ENCODE measurements at places on chromosomes 6 and 20.

DNA sequence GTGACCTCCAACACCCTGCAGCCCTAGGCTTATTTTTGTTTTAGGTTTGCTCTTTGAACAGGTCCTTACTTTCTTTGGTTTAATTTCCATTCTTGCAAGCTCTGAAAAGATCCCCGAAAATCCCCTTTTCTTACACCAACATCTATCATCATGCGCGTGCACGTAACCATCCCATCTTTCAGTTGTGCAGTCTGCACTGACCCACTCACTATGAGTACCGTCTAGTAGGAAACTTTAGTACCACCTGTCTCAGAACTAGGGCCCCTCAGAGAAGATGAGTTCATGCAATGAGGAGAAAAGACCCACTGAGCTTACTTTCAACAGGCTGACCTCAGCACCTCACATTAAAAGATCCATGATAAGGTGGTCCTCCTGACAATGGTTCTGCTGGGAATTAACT, 120.6 kb upstream of the AGPAT4 start:
- no peak for DNase-seq
- no peaks in the 10 kb centered on the region for H3K36me3 ChIP-seq

DNA sequence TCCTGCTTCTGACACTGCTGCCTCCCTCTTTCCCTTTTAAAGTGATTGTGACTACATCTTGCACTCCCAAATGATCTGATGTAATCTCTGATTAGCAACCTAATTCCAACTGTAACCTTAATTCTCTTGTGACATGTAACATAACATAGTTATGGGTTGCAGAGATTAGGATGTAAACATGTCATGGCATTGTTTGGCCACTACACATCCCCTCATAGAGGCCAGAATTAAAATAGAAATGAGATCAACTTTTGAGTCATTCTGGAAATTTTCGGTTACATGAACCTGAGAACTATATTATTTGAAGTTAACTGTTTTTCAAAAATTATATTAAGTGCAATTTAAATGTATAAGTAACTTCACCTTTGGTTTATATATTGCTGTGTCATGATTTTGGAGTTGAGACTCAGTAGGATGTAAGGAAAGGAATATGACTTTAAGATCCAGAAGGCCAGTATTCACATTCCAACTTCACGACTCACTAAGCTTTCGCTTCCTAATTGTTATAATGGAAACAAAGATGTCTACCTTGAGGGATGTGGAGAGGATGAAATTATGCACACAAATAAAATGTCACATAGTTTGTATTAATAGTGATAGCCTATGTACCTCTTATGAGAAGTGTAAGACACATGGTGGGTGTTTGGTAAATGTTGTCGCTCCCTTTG, 611.9 kb upstream of the MAP3K7 start:
- DNase-seq: no peak
- no peaks in the 10 kb centered on the region for H3K36me3 ChIP-seq
- H3K4me1 ChIP-seq: no peaks in the 10 kb centered on the region
- H3K27me3 ChIP-seq: no peaks in the 10 kb centered on the region

- H3K27me3 ChIP-seq: no peaks in the 10 kb centered on the region
- no peak overlapping the region for H3K27ac ChIP-seq
- no peaks in the 10 kb centered on the region for H3K36me3 ChIP-seq
- DNase-seq: no peak
- peaks cover 11% of the 10 kb centered on the region for H3K4me1 ChIP-seq
- H3K4me3 ChIP-seq: no peak overlapping the region
These were observed 96.6 kb upstream of the MAN1A1 start for GRCh38 chr6:119446115-119446554.

DNA sequence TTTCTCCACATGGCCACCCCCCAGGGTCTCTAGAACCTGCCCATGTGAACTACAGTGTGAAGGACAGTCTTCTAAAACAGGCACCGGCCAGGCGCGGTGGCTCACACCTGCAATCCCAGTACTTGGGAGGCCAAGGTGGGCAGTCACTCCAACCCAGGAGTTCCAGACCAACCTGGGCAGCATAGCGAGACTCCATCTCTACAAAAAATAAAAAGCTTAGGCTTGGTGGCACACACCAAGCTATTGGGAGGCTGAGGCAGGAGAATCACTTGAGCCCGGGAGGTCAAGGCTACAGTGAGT, 13.7 kb downstream of the ACSS1 start:
- no peak overlapping the region for H3K4me3 ChIP-seq
- no peaks in the 10 kb centered on the region for H3K27me3 ChIP-seq
- no peak overlapping the region for H3K27ac ChIP-seq
- H3K4me1 ChIP-seq: peaks cover 67% of the 10 kb centered on the region

DNA sequence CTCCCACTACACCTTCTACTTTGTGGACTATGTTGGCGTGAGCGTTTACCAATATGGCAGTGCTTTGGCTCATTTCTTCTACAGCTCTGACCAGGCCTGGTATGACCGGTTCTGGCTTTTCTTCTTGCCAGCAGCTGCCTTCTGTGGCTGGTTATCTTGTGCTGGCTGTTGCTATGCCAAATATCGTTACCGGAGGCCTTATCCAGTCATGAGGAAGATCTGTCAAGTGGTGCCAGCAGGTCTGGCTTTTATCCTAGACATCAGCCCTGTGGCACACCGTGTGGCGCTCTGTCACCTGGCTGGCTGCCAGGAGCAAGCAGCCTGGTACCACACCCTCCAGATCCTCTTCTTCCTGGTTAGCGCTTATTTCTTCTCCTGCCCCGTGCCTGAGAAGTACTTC, 16.5 kb upstream of the EFHC1 start:
- H3K36me3 ChIP-seq: peaks cover 7% of the 10 kb centered on the region
- H3K4me3 ChIP-seq: no peak overlapping the region
- H3K27me3 ChIP-seq: no peaks in the 10 kb centered on the region

DNA sequence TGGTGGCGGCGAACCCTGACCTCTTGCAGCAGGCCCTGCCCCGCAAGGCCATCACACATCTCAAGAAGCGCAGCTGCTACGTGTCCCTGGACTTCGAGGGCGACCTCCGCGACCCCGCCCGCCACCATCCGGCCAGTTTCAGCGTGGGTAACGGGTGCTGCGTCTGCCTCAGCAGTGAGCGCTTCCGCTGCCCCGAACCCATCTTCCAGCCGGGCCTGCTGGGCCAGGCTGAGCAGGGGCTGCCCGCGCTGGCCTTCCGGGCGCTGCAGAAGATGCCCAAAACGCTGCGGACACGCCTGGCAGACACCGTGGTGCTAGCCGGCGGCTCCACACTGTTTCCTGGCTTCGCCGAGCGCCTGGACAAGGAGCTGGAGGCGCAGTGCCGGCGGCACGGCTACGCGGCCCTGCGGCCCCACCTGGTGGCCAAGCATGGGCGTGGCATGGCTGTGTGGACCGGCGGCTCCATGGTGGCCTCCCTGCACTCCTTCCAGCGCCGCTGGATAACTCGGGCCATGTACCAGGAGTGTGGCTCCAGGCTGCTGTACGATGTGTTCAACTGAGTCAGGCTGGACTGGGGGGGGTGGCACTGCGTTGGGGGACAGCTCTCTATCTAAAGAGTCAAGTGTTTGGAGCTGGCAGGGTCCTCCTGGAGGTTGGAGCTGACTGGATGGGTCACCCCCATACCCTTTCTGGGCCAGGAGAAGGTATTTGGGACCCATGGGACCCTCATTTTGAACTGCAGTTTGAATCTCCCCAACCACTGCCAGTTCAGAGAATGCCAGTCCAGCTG, 1.1 kb downstream of the ACTL10 start:
- DNase-seq: no peak
- H3K36me3 ChIP-seq: no peaks in the 10 kb centered on the region
- H3K27ac ChIP-seq: peak overlapping the region; percentile 88

DNA sequence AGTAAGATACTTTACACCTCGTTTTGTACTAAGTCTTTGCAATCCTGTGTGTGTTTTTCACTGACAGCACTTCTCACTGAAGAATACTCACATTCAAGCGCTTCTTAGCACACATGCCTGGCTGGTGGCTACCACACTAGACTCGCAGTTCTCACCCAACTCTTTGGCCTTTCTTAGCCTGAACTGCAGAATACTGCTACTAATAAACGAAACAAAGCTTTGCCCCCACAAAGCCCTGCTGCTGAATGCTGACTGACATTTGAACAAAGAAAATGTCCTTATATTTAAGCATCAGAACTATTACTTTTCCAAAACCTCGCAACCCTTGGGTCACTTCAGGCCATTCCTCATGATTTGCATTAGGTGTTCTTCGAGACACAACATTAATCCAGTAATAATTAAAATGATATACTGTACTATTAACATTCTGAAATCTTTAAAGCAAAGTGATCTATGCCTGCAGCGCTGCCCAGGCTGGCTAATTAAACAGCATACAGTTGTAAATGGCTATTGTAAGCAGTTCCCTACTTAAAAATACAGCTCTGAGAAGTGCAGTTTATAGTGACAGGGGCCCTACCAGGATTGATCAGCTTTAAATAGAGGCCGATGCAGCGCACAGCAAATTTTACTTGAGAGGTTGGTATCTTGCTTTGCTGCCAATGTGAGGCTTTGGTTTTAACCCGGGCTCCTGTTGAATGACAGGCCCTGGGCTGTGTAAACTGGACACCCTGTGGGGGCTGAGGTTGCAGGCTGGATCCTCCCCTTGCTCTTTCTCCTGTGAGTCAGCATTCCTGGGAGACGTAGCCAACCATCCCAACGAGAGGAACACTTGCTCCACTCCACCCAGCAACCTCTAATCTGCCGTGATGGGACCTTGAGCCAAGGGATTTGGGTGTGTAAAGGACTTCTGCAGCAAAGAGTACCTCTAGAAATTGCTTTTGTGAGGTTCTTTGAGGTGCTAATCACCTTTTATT, 899.0 kb downstream of the TFAP2A start:
- H3K4me3 ChIP-seq: no peak overlapping the region
- peaks cover 54% of the 10 kb centered on the region for H3K4me1 ChIP-seq
- peak overlapping the region; percentile 54 for H3K27ac ChIP-seq
- no peaks in the 10 kb centered on the region for H3K27me3 ChIP-seq
- no peak for DNase-seq
- H3K36me3 ChIP-seq: no peaks in the 10 kb centered on the region

- DNase-seq: no peak
- H3K36me3 ChIP-seq: no peaks in the 10 kb centered on the region
- H3K27ac ChIP-seq: no peak overlapping the region
- H3K4me3 ChIP-seq: no peak overlapping the region
- H3K4me1 ChIP-seq: peaks cover 3% of the 10 kb centered on the region
These were observed 261.4 kb downstream of the LRFN2 start for GRCh38 chr6:40325791-40326190.

DNA sequence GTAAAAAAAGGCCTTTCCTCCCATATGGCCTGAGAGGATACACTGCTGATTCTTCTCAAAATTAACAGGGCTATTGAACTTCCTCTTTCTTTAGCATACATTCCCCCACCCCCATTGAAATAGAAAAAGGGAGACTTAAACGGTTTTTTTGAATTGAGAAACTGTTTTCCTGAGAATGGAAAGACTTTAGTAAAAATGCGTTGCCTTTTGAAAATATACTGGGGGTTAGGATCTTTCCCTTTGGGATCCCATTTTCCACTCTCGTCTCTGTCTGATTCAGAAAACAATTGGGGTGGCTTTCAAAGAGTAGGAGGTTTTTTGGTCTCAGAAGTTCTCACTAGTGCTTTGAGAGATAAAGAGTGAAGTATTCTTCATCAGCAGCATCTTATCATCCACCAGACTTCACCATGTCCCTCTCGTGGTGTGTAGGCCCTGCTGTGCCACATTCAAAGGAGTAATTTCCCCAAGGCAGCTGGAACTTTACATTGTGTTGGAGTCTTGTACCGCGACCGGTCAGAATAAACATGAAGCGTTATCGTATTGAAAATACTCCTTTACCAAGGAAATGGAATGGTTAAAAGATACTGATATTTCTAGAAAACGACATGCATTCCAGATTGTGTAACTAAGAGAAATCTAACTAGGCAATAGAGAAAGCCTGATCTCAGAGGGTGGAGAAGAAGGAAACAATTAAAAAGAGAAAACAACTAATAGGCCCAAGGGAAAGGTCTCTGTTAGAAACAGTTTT, 10.6 kb downstream of the MYB start:
- no peak overlapping the region for H3K4me3 ChIP-seq
- no peaks in the 10 kb centered on the region for H3K4me1 ChIP-seq
- no peak overlapping the region for H3K27ac ChIP-seq
- no peak for DNase-seq
- peaks cover 32% of the 10 kb centered on the region for H3K36me3 ChIP-seq

GRCh38 chr6:2008383-2008976, 236.9 kb downstream of the GMDS start:
- H3K27ac ChIP-seq: no peak overlapping the region
- H3K4me1 ChIP-seq: no peaks in the 10 kb centered on the region
- H3K4me3 ChIP-seq: no peak overlapping the region
- no peak for DNase-seq
- H3K36me3 ChIP-seq: no peaks in the 10 kb centered on the region

DNA sequence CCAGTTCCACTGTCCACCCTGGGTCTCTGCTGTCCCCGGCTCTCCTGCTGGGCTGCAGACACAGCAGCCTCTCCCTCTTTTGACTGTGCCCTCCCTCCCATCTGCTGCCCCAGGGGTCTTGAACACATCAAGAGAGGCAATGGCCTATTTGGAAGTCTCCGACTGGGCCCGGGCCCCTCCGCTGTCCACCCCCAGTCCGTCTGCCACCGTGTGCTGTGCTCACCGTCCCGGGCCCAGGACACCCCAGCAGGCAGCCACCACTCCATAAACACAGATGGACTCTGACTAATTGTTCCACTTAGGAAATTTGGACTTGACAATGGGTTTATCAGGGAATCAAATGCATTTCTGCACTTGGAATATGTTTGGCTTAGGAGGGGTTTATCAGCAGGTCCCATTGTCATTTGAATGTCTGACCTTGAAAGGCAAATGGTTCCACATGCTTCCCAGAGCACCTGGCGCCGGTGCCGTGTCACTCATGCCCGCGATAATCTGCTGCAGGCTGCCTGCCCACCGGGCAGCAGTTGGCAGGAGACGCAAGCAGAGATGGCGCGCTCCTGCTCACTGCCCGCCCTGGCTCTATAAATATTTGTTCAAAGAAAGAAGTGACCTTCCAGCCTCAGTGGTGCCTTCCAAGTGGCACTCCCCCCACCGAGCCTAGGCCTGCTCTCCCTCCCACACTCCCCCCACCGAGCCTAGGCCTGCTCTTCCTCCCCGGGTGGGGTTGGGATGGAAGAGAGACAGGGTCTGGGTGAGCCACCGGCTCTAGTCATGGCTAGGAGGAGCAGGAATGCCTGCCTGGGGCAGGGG, 18.8 kb upstream of the FRMD1 start:
- H3K36me3 ChIP-seq: no peaks in the 10 kb centered on the region
- no peaks in the 10 kb centered on the region for H3K4me1 ChIP-seq
- DNase-seq: no peak
- peaks cover 5% of the 10 kb centered on the region for H3K27me3 ChIP-seq

- no peak for DNase-seq
- peaks cover 7% of the 10 kb centered on the region for H3K27me3 ChIP-seq
- no peak overlapping the region for H3K4me3 ChIP-seq
- H3K27ac ChIP-seq: no peak overlapping the region
These were observed 27.8 kb downstream of the PRSS16 start for GRCh38 chr6:27275025-27275956.

GRCh38 chr6:17656644-17657043, 50.1 kb downstream of the NUP153 start:
- no peak overlapping the region for H3K4me3 ChIP-seq
- no peak overlapping the region for H3K27ac ChIP-seq
- no peak for DNase-seq

- no peak overlapping the region for H3K4me3 ChIP-seq
- no peak overlapping the region for H3K27ac ChIP-seq
- no peaks in the 10 kb centered on the region for H3K4me1 ChIP-seq
- H3K36me3 ChIP-seq: no peaks in the 10 kb centered on the region
- H3K27me3 ChIP-seq: no peaks in the 10 kb centered on the region
- no peak for DNase-seq
These were observed 249.9 kb downstream of the KHDC1L start for GRCh38 chr6:72975352-72975752.

All from esophagus squamous epithelium (tissue), 5 donors.